ENCODE measurements at places on chromosomes 1 and 21. TPM values are rescaled to one million over a fixed set of nuclear protein-coding genes. Genes with fewer than 3 reads are reported as not detected.

The CAMSAP2 gene
- 32.3 TPM for total RNA-seq

The MCM3AP gene
- total RNA-seq = 103 TPM

The PLA2G2D gene
- not detected for total RNA-seq

The C1orf141 gene
- not detected for total RNA-seq

The PHACTR4 gene
- 5.2 TPM for total RNA-seq

The AMIGO1 gene
- total RNA-seq = 2.5 TPM

The BATF3 gene
- total RNA-seq = 0.75 TPM

The CA14 gene
- 0.11 TPM for total RNA-seq

The PAFAH2 gene
- total RNA-seq = 9.4 TPM

The HSPA6 gene
- 4.6 TPM for total RNA-seq

The S100A16 gene
- 242 TPM for total RNA-seq

The SERINC2 gene
- 8.4 TPM for total RNA-seq

The MFAP2 gene
- 8.0 TPM for total RNA-seq

The TNFRSF8 gene
- total RNA-seq = 0.37 TPM

All from uterine smooth muscle cell (primary cell).